Stimulated activated CD8-positive, alpha-beta memory T cell treated with anti-CD3 and anti-CD28 coated beads, Interleukin-7, amount 100 ng/mL, for 4 hours (primary cell): ENCODE measurements at places on chromosomes 1 and 21.

- DNase-seq, result no peak
Observed at GRCh38 chr1:116409751-116410191, 36.7 kb downstream of the ATP1A1 start.

DNA sequence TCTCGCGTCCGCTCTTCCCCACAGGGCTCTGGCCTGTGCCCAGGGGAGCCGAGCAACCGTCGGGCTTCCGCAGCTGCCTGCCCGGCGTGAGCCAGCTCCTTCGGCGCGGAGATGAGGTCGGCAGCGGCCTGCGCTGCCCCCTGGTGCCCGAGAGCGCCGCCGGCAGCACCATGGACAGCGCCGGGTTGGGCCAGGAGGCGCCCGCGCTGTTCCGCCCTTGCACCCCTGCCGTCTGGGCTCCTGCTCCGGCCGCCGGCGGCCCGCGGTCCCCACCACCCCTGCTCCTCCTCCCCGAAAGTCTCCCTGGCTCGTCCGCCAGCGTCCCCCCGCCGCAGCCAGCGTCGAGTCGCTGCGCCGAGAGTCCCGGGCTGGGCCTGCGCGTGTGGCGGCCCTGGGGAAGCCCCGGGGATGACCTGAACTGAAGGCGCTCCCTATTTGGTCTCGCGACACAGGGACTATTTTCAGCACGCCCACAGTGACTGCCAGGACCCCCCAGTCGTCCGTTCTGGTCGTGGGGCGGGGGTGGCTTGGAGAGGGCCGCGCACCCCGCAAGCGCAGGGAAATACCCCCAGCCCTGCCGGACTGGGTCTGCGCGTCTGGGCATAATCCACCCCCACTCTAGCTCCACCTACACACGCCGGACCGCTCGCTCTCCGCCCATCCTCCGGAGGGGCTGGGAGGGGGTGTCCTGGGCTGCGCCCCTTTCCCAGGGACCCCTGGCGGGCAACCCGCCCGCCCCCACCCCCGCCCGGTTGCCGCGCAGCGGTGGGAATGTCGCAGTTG, 1.3 kb downstream of the HES3 start:
- peak; percentile 69 for DNase-seq

DNA sequence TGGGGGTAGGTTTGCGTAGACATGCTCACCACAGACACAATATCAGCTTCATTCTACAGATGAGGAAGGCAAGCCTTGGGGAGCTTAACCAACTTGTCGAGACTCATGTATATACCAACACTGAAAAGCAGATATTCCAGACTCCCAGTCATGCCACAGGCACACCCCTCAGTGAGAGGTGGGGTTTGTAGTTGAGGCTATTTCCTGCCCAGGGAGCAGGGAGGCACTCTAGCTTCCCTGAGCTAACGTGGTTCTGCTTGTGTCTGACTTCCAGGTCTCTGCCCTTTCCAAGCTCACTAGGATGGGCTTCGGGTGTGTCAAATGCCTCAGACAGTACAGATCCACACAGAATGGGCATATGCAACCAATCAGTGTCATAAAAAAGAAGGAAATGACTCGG, 122.3 kb upstream of the RUNX1 start:
- no peak for DNase-seq

GRCh38 chr1:89698020-89698560, 65.2 kb downstream of the LRRC8C start:
- DNase-seq, result no peak
